ENCODE measurements at places on chromosomes 3 and 15.

DNA sequence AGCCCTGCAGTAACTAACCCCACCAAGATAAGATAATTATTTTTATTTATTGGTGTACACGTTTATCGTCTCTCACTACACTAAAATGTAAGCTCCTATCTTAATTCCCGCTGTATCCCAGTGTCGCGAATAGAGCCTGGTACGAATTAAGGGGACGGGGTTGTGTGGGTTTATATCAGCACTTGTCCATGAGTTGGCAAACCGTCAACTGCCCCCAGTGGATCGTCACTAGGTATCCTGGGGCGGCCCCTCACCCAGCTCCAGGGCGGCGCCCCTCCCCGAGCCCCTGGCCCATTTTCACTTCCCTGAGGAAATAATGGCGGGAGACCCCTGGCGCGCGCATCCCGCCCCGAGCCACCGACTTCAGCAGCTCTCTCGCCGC is 465 bp downstream of the RUVBL1 start:
- no peak for DNase-seq

GRCh38 chr3:21790466-21790865 is 39.5 kb upstream of the ZNF385D start:
- DNase-seq = no peak

DNA sequence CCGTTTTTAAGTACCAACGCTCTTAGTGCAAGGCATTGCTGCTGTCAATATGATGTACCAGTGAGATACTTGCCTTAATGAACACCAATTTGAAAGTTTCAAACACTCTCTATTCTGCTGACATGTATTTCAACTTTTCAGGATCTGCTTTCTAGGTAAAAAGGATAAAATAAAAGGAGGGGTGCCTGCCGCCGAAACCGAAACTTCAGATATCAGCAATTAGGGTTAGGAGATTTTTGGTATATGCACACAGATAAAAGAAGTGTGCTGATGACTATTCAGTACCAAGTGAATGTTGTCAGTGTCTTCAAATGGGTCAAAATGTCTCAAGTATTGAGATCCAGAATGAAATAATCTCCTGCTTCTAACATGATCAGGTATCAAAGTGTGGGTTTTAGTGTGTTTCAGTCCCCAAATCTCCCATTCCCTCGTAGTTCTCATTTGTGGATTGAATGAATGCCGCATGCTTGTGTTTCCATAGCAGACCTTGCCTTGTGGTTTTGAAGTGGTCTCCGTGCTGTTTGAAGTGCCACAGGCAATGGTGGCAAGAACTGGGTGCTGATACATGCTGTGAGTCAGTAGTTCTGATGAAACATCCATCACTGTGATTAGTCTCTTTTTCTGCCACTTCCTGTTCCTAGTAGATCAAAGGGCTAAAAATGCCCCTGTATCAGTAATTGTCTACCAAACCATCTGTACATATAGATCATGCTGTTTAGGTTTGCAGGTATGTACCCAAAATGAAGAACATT is 22.5 kb downstream of the CHST14 start:
- DNase-seq = no peak

DNA sequence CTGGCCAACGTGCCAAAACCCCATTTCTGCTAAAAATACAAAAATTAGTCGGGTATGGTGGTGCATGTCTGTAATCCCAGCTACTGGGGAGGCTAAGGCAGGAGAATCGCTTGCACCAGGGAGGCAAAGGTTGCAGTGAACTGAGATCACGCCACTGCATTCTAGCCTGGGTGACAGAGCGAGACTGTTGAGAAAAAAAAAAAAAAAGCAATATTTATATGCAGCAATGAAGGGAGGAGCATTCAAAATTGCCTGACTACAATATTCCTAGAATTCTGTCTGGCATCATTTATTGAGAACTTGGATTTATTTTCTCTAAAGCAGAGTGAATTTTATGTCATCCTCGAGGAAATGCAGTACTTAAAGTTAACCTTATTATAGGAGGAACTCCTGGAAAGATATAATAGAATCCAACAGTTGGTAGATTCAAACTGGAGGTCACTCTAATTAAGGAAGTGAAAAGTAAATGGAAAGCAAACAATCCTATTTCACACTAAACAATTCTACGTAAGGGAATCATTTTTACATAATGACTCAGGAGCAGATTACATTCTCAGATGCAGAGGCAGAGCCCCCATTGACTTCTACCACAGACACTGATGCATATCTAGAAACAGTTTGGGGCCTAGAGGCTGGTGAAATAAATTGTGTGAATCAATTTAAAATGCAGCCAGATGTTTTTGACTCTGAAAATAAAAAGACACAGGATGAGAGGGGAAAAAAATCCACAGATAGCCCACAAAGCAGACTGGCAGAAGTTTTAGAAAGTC is 82.1 kb upstream of the FHIT start:
- DNase-seq = no peak

- DNase-seq = no peak
Measured at GRCh38 chr3:175898194-175898593, 1039.1 kb downstream of the NAALADL2 start.

Data from activated CD4-positive, CD25-positive, alpha-beta regulatory T cell (primary cell).